AG04449 (cell line): ENCODE measurements at places on chromosomes 1 and 21.

- no peak for DNase-seq
Measured at GRCh38 chr1:51912881-51913280, 34.4 kb upstream of the NRDC start.

DNA sequence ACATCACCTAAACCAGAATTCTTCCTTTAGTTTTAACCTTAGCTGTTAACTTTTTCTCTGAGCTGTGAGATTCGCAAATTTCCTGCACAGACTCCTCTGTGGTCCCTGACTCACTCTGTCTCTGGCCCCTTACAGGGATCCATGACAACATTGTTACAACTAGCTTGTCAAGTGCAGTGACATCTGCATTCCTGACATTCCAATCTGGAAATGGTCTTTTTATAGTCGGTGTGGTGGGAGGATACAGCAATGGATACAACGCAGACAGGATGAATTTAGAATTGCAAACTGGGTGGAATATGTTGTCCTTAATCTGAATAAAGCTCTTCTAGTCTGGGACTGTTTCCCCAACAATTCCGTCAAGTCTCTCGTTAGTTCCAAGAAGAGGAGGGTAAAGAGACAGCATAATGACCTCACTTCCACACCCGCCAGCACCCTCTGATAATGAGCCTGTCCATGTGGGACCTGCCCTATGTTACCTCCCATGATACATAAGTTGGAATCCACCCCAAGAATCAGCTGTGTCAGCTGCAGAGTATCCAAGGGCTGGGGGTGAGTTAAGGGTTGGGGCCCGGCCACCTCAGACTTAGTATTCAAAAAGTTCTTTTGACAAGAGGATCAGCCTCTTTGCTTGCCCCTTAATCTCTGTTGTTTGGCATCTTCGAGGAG, 49.4 kb downstream of the ILDR2 start:
- no peak for DNase-seq

- peak; percentile 53 for DNase-seq
Measured at GRCh38 chr1:66505671-66506392, 28.1 kb upstream of the SGIP1 start.

- DNase-seq: peak; percentile 72
Measured at GRCh38 chr1:178060789-178061556, 32.9 kb upstream of the RASAL2 start.

DNA sequence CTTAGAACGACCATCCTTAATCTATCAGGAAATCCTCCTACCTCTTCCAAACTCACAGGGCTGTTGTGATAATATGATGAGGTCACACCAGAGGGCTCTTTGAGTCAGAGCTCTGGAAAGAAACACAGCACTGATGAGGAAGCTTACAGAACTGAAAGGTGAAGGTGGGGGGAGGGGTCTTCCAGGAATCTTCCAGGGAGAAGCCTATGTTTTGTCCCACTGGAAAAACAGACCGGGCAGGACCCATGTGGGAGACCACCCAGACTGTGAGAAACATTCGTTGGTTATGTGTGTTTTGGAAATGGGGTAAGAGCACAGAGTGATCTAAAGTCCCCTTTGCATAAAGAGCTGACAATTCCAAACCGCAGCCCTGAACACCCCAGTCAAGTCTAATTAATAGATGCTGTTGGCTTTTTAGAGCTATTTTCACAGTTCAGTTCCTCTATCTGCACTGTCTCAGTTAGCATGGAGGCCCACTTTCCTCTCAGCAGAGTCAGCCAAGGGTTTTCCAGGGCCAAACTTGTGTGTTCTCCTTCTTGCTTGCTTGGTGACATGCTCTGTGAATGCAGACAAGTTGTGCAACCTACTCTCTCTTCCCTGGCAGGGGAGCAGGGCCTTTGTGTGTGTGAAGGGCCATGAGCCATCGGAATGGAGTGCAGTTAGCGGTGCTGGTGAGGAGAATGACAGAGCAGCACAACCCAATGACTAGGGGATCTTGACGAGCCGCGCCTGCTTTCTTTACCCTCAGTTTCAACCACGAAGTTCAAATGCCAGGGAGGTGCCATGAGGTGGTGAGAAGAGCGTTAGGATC, 12.3 kb downstream of the PHLDA3 start:
- DNase-seq: peak; percentile 96

DNA sequence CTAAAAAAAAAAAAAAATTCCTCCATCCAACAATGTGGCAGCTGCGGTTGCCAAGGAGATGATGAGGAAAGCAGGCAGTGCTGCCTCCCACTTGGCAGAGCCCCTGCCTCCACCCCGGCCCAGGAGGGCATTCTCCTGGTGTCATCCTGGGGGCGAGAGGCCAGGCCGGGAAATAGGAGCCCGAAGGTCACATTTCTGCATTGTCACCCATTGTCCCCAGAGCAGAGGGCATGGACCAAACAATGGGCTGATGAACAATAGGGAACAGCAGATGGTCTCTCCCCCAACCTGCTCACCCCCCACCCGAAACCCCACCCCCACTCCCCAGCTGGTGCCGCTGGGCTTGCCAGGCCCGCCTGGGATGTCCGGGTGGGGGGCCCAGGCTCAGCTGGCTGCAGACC, 37.3 kb downstream of the CAMK2N1 start:
- no peak for DNase-seq

GRCh38 chr21:25362375-25363267, 244.7 kb downstream of the MRPL39 start:
- DNase-seq: no peak

DNA sequence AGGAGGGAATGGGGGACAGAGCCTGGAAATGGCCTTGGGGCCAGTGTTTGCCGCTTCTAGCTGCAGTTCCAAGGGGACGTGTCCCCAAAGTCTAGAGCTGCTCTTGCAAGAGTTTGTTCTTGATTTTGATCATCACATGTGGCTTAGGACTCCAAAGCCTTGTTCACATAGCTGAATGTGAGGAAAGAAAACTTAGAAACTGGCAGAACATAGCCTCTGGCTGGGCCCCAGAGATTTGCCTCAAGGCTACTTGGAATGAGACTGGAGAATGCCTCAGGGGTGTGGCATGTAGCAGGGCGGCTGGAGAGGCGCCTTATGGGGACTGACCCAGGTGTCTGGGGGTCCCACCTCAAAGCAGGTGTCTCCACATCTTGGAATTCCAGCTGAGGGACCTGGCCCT, 2.3 kb downstream of the PDXK start:
- DNase-seq: no peak

DNA sequence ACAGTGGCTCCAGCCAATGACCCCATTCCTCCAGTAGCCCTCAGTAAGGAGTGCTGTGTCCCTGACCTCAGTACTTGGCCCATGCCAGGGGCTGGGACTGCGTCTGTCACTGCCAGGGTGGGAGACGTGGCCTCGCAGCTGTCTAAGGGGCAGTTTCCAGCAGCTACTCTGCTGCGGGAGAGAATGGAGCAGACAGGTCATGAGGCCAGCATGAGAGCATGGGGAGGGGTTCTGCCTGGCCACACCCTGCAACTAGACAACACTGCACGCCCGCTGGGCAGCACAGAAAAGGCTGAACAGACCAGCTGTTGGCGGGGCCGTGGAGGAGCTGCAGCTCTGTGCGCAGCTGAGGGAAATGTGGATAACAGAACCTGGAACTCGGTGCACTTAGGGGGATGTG, 91.6 kb upstream of the COL6A1 start:
- DNase-seq: no peak

DNA sequence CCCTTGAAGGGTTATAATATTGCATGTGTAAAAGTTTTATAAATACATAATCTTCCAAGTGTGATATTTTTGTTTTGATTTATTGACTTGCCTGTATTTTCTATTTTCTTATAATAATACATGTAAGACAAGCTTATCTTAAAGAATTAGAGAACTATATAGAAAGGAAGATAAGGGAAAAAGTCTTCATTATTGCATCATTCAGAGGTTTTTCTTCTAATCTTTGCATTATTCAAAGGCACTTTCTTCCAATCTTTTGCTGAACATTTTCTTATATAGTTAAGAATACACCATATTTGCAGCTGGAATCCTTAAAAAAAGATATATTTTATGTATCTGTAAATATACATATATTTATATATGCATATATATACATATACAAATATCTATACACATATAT, 33.4 kb downstream of the PRRX1 start:
- DNase-seq: no peak

DNA sequence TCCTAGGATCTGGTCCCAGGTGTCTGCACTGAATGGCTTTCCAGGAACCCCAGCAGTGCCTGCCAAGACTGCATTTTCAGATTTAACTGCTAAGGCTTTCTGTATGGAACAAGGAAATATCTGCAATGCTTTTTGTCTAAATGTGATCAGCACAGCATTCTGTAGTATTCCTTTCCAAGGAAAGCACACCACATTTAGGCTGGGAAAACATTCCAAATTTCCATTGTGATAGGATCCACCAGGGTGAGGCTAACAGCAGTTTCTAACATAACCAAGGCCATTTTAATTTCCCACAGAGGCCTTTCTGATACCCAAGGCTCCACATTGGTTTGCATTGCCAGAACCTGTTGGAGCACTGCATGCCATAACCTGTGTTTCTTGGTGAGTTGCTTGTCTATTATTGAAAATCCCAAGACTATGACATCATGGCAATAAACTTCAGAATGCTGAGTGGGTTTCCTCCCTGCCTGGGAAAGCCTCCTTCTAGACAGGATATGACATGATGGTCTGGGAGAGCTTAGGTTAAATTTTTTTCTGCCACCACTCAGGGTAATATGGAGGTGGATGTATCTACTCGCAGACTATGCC, 23.3 kb upstream of the PTGFRN start:
- DNase-seq: no peak

- no peak for DNase-seq
Measured at GRCh38 chr1:171110621-171111326, 20.1 kb downstream of the FMO3 start.

GRCh38 chr1:179831852-179832699, 45.5 kb downstream of the TOR1AIP2 start:
- no peak for DNase-seq

- DNase-seq: no peak
Measured at GRCh38 chr1:240575981-240576662, 35.8 kb downstream of the GREM2 start.

- peak; percentile 77 for DNase-seq
Measured at GRCh38 chr1:33346927-33347649, 26.2 kb upstream of the A3GALT2 start.

DNA sequence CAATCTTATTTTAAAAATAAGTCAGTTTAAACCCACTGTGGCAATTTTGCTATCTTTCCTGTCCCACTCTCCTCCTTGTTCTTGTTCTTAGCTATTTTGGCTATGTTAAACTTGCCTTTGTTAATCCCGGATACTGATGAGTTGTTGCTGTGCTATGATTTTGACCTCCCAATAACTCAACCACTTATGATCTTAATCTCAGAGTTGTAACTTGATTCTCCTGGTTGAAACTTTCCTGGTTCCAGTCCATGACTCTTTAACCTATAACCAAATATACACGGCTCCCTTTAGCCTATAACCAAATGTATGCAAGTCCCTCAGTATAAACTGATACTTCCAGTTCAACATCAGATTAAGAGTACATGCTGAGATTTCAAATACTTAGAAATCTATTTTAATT, 15.6 kb upstream of the ACADM start:
- DNase-seq: no peak

- DNase-seq: no peak
Measured at GRCh38 chr21:20527731-20528460, 470.3 kb upstream of the NCAM2 start.

DNA sequence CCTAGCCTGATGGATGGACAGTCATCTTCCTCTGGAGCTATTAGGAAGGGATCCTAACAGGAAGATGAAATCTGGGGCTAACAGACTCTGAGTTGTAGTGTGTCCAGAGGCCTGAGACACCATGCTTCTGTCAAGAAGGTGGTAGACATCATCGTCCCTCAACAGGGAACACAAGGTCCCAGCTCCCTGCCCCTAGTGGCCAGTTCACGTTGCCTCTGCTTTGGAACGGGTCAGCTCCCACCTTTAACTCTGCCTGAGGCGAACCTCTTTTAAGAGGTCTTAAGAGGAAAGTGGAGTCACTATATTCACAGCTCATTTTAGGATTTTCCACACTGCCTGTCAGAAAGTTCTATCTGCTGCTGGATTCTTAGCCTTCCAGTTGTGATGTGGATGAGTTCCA, 28.3 kb downstream of the LRRC71 start:
- no peak for DNase-seq

DNA sequence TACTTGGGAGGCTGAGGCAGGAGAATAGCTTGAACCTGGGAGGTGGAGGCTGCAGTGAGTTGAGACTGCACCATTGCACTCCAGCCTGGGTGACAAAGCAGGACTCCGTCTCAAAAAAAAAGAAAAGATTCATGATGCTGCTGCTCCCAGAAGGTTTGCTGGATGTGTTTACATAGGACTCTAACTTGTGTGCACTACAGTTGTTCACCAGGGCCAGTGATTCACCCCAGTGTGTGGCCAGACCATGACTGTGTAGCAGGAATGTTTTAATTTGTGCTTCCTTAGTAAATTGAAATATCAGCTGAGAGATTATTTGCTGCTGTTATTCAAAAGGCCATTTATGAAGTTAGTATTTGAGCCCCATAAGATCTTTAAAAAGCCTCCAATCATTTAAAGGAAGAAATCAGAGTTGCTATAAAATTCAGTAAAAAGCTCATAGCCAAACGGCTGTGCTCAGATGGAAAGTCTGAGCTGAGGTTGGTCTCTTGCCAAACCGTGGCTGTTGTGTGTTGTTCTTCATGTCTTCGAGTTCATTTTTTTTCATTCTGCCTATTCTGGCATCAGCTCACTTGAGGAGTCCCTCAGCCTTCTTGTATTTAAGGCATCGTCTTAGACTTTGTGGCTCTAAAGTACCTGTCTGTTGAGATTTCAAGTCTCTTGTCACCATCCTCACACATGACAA, 18.1 kb upstream of the PGD start:
- DNase-seq: peak; percentile 71

DNA sequence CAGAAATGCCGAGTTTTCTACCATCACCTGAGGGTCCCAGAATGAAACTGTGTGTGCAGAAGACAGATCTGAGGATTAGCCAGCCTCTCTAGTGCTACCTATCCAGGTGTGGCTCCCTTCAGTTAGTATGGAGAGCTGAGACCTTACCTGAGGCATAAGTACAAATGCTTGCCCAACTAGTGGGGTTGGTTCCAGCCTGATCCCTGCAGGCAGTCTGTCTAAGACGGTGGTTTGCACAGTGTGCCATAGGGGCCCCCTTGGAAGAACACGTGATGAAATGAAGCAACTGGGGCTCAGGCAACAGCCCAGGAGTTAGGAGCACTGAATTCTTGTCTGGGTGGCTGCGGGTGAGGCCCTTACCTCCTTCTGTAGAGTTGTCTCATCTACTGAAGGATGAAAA, 15.6 kb downstream of the S100A7A start:
- DNase-seq: no peak
